ENCODE measurements at places on chromosomes 11 and 22. TPM values are rescaled to one million over a fixed set of nuclear protein-coding genes. Genes with fewer than 3 reads are reported as not detected.

DNA sequence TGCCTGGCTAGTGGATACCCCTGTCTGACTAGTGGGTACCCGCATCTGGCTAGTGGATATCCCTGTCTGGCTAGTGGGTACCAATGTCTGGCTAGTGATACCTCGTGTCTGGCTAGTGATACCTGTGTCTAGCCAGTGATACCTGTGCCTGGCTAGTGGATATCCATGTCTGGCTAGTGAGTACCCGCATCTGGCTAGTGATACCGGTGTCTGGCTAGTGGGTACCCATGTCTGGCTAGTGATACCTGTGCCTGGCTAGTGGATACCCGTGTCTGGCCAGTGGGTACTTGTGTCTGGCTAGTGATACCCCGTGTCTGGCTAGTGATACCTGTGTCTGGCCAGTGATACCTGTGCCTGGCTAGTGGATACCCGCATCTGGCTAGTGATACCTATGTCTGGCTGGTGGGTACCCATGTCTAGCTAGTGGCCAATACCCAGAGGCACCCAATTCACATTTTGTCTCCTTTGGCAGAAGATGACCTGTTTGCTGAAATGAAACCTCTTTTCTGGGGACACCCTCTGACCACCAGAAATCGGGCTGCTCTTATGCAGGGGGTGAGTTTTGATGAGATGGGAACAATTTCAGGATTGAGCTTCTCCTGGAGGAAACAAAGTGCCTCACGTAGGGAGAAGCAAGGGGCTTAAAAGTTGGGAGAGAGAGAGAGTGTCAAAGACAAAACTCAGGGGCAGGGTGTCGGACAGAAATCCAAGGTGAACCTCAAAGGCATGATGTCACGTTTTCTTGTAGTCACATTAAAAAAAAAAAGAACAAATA is 63.4 kb downstream of the SMIM38 start:
- DNase-seq = no peak

- no peak for DNase-seq
Observed at GRCh38 chr11:19306179-19306944, 65.6 kb upstream of the E2F8 start.

- no peak for DNase-seq
Observed at GRCh38 chr22:20563466-20563906, 56.1 kb downstream of the MED15 start.

DDTL gene
- total RNA-seq = not detected

DNA sequence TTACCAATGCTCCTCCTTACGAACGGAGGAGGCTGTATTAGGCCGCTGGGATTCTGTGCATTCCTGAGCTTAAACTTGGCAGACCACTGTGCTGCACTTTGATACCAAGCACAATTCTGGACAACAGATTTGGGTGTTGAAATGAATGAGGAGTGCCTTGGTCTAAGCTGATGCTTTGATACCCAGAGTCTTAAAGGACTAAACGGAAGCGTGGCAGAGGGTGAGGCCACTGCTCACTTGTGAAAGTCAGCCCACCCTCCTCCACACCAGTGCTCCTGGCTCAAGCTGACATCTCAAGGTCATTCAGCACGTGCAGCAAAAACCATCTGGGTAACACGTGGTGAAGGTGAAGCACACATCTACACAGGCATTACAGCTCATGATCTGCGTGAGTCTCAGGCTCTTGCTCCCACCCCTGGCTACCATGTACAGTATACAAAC is 85.9 kb downstream of the MICAL3 start:
- DNase-seq = no peak

DNA sequence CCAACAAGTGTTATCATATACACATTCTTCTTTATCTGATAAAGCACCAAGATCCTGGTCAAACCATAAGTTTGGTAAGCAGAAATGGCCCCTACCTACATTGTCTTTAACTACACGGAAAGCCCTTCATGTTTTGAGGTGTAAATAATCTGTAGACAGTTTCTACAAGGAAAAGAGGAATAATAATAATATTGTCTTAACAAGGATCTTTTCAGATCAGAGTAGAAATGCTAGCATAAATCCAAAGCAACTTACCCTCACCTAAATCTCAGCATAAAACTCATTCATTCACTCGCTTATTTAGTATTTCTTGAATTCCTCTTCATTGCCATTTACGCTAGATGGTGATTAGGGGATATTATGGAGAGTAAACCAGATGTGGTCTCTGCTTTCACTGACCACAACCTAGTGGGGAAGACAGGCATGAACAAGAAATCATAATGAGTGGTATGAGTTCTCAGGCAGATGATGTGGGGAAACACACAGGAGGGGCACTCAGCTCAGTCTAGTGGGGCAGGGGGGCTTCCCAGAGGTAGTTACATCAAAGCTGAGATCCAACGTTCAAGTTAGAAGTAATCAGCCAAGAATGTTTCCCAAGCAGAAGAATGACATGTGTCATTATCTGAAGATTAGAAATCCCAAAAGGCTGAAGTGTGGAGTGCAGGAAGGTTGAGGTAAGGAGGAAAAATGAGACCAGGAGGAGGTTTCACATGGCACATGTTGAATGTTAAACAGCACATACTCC is 65.4 kb upstream of the ZC3H12C start:
- DNase-seq = no peak

GRCh38 chr11:36452236-36452940 is 57.7 kb downstream of the TRAF6 start:
- DNase-seq = no peak

- no peak for DNase-seq
Observed at GRCh38 chr11:44338026-44338425, 28.1 kb upstream of the ALX4 start.

GRCh38 chr11:118009864-118010737 is 23.9 kb downstream of the IL10RA start:
- no peak for DNase-seq

- no peak for DNase-seq
Observed at GRCh38 chr22:36641902-36642640, 61.5 kb downstream of the CACNG2 start.

DNA sequence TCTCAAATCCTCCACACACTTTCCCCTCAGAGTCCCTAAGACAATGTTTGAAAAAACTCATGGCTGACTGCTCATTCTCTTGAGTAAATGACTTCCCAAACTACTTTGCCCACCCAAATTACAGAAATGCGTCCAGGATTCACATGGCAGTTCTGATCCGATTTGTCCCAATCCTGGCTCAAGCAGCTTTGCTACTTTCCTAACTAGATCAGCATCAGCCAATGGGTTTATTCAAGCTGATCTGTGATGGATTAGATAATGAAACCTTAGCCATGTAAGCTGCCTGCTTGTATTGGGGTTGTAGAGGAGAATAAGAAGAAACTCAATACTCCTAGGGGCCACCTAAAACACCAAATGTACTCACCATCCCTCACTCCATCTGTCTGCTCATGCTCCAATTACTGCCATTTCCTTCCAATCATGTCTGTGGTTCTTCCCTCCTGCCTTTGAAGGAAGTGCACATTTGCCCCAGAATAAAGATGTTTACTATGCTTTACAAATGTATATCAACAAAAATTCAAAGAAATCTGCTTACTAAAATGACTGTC is 6.9 kb downstream of the RBFOX2 start:
- no peak for DNase-seq

- DNase-seq = no peak
Observed at GRCh38 chr11:58395581-58395980, 11.1 kb downstream of the OR5B3 start.

TRIM6 gene
- total RNA-seq = 0.20 TPM

RFPL1 gene
- not detected for total RNA-seq

GRCh38 chr22:48855593-48856307 is 971.9 kb downstream of the BRD1 start:
- DNase-seq = no peak
